ENCODE measurements at places on chromosomes 3 and 15.

DNA sequence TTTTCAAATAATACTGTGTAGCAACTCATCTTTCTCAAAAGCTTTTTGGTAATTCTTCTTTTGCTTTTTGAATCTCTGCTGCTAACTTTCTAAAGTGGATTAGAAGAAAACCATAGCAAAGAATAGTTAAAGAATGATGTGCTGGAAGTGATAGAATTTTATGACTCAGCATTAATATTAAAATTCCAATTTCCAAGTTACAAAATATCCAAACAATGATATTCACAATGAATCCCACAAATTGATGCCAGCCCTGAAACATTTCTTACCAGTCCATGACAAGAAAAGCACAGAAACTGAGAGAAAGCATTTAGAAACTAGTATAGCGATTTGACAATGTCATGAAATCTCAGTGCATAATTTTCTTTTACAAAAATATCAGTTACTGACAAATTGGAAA lies 482.2 kb downstream of the RBMS3 start:
- peak; percentile 23 for DNase-seq

DNA sequence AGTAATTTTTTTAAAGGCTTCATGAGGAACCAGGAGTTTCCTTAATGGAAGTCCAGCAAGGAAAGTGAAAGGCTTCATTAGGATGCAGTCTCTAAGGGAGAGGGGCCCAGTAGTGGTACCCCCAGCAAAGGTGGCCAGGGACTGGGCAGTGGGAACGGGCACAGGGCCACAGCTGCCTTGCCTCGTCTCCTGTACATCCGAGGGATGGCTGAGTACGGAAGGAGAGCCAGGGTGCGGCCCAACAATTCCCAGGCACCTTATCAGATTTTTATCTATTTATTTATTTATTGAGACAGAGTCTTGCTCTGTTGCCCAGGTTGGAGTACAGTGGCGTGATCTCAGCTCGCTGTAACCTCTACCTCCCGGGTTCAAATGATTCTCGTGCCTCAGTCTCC lies 14.5 kb downstream of the SEMA3G start:
- DNase-seq: no peak

DNA sequence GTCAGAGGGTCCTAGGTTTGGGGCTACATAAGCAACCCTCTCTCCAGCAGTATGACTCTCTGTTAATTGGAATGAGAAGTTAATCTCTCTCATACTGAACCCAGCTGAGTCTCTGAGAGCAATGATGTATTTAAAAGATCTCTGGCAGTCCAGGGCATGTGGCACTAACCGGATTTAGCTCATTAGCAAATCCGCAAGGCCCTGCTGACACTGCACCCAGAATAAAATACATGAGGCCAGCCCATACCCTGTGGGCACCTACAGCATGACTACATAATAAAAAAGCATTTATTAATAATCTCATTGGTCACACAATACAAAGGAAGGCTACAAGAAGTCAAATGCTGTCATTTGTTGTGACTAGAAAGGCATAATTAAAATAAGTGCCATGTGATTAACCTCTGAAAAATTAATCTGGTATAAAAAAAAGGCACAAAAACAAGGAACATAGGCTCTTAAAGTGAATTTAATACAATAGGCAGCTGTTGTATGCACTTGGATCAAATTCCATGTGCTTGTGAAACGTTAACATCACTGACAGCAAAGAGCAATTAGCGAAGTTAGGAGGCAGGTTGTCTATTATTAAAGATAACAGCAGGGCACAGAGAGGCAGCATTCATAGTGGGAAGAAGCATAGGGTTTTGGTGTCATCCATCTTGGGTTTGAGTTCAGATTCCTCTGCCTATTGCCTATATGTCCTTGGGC lies 381.2 kb downstream of the WDR72 start:
- DNase-seq: no peak

DNA sequence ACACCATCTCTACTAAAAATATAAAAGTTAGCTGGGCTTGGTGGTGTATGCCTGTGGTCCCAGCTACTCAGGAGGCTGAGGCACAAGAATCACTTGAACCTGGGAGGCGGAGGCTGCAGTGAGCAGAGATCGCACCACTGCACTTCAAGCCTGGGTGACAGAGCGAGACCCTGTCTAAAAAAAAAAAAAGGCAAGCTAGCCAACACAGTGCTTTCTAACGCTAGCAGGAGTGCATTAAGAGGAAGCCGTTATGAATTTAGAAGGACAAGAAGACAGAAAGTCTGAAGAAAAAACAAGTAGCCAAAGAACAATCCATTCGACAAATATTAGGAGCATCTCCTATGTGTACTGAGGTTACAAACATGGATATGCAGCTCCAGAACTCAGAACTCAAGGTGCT lies 28.6 kb downstream of the BHLHE40 start:
- DNase-seq: no peak

GRCh38 chr3:196645897-196646665 lies 6.6 kb downstream of the NRROS start:
- DNase-seq: no peak

DNA sequence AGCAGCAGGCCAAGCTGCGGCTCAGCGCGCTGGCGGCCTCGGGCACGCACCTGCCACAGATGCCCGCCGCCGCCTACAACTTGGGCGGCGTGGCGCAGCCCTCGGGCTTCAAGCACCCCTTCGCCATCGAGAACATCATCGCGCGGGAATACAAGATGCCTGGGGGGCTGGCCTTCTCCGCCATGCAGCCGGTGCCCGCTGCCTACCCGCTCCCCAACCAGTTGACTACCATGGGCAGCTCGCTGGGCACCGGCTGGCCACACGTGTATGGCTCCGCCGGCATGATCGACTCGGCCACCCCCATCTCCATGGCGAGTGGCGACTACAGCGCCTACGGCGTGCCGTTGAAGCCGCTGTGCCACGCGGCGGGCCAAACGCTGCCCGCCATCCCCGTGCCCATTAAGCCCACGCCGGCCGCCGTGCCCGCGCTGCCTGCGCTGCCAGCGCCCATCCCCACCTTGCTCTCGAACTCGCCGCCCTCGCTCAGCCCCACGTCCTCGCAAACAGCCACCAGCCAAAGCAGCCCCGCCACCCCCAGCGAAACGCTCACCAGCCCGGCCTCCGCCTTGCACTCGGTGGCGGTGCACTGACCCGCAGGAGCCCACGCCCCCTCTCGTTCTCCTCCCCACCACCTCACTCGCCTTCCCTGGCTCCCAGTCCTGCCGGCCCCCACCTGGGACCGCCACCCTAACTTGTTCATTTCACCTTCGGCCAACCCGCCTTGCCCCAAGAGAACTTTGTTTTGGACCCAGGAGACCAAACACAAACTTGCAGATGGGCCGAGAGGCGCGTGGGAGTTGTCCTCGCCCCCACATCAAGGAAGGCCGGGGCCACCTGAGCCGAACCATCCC lies 1.5 kb downstream of the FOXB1 start:
- no peak for DNase-seq

GRCh38 chr15:27059610-27060202 lies 88.7 kb downstream of the GABRG3 start:
- DNase-seq: peak; percentile 48

GRCh38 chr3:184601576-184602371 lies 40.2 kb downstream of the EPHB3 start:
- DNase-seq: no peak
